Stimulated activated CD4-positive, alpha-beta T cell treated with anti-CD3 and anti-CD28 coated beads, Interleukin-4, amount 100 ng/mL, for 4 hours (primary cell): ENCODE measurements at places on chromosomes 7 and 10.

GRCh38 chr10:96614515-96614914 is 27.7 kb upstream of the TM9SF3 start:
- DNase-seq, result no peak

- no peak for DNase-seq
These were observed 126.9 kb downstream of the MGMT start for GRCh38 chr10:129593953-129594352.

DNA sequence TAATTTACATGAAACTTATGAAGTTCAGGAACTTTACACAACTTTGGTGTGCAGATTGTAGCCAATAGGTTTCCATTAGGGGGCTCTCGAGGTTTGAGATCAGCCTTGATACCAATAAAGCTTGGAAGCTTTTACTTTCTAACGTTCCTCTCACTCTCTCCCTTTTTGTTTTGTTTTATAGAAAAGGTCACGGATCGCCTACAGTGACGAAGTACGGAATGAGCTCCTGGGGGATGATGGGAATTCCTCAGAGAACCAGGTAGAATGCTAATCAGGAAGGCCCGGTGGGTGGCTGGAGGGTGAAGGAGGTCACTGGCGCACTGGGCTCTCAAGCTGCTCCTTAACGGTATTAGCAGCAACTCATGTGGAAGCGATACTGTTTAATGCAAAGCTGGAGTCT is 79.9 kb downstream of the VTI1A start:
- no peak for DNase-seq

DNA sequence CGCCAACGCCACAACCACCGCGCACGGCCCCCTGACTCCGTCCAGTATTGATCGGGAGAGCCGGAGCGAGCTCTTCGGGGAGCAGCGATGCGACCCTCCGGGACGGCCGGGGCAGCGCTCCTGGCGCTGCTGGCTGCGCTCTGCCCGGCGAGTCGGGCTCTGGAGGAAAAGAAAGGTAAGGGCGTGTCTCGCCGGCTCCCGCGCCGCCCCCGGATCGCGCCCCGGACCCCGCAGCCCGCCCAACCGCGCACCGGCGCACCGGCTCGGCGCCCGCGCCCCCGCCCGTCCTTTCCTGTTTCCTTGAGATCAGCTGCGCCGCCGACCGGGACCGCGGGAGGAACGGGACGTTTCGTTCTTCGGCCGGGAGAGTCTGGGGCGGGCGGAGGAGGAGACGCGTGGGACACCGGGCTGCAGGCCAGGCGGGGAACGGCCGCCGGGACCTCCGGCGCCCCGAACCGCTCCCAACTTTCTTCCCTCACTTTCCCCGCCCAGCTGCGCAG is 424 bp downstream of the EGFR start:
- DNase-seq, result no peak

- DNase-seq, result no peak
These were observed at the start of gene PSD for GRCh38 chr10:102418622-102419268. Gene PSD (minus strand): TSS chr10:102418785. CDS start chr10:102417038, 1,747 bp downstream.

DNA sequence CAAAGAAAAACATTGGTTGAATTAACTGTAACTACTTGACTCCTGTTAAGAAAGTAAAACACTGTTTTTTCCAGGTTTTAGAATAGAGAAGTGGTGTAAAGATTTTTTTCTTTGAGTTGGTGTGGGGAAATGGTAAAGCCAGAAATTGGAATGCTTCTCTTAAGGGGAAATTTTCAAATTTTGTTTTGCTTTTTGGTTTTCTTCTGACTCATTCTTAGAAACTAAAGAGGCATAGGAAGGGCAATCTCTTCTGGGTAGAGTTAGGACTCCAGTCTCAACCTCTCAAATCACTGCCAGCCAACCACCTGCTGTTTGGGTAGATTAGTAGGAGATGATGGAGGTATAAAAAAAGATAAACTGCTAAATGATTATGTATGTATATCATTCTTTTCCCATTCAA is 47.7 kb upstream of the STRIP2 start:
- no peak for DNase-seq

DNA sequence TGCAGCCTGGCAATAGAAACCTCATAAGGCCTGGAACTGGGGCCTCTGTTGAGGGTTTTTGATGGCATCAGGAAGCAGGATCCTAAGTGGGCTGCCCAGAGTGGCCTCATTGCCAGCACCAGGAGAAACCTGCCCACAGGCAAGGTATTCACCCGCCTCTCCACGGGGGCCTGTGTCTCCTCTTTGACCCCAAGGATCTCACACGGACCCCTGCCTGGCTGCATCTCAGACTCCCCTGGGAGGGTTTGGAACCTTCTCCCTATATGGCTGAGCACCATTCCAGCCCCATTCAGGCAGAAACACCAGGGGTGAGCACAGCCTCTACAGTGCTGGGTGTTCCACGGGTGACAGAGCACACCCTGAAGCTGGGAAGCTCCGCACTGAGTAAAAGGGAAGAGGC is 14.6 kb upstream of the C10orf71 start:
- DNase-seq, result no peak

- DNase-seq, result no peak
These were observed 34.7 kb downstream of the PODXL start for GRCh38 chr7:131521651-131522163.

- DNase-seq, result no peak
These were observed 174.9 kb downstream of the C7orf25 start for GRCh38 chr7:42736931-42737330.

DNA sequence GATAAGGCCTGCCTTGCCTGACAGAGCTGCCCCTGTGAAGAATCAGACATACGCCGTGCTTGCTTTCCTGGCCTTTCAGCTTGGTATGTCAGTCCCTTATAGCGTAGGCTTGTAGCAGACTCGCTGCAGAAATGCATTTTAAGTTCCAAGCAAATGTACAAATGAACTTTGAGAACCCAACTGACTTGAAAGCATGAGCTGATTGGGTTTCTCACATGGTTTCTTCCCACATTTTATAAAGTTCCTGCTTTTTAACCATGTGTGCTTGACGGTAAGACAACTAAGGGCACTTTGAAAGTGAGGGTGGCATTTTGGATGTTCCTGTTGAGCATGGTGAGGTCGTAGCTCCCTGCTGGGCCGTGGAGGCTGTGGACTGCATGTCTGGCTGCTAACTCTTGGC is 62.6 kb downstream of the CCNY start:
- no peak for DNase-seq

DNA sequence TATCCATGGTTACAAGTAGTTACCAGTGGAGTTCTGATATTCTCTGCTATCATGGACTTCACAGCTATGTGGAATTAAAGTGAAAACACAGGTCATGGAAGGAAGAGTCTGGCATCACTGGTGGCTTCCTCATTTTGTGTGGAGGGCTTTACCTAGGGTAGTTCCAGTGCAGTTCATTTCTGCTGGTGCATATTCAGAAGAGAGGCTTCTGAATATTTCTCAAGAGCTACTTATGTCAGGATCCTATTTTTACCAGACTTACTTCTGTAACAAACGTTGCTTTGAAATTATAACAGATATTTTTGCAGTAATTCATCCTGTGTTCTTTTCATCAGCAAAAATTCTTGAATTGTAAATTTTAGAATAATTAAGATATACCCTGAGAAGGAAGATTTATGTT is 236.5 kb upstream of the NPSR1 start:
- DNase-seq, result no peak

DNA sequence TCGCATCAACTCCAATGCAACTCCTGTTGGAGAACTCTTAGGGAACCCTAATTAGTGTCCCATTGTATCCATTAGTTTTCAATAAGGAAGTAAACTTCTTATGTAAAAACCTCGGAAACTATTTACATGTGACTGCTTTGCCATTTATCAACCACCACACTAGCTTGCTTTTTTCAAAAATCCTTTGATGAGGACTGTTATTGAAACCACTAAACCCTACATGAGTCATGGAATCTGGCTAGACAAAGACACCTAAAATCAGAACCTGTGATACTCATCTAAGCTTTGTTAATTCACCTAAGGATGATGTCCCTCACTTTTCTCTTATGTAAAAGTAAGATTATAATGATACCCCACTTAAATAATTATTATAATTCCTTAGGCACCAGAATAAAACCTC is 414.1 kb upstream of the ETV1 start:
- no peak for DNase-seq

DNA sequence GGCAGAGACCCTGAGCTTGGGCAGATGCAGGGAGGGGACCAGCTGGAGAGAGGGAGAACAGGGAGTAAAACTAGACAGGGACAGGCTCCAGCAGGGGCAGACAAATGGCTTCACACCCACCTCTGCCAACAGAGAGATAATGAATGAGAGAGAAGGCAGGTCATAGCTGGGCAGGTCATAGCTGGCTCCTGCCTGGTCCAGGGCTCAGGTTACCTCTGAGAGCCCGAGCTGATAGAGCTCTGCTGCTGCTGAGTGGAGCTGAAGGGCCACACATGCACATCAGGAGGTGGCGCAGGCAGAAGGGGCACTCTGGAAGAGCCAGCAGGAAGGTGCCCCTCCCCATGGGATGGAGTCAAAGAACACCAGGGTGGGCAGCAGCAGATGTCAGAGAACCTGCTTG is 154.2 kb downstream of the GFRA1 start:
- no peak for DNase-seq

GRCh38 chr7:19617901-19618300 is 90.9 kb downstream of the POLR1F start:
- DNase-seq, result no peak

- no peak for DNase-seq
These were observed 13.2 kb downstream of the RASGEF1A start for GRCh38 chr10:43253461-43254198.

DNA sequence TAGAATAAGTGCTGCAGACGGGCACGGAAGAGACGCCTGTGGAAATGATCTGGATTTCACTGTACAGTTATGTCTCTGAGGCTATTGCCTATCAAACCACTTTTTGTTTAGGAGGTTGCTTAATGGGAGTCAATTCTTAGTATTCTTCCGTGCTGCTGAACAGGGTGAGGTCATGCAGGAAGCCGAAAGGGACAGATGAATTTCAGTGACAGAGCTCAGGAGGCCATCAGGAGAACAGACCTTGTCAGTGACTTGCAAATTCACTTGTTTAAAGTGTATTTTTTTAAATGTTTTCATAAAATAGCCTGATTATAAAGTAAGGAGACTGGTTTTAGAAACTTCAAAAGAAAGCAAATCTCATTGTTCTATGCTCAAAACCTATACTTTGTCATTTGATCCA is 58.9 kb downstream of the XRCC2 start:
- DNase-seq, result no peak

GRCh38 chr10:96831200-96831866 is 765 bp upstream of the LCOR start:
- DNase-seq, result no peak

GRCh38 chr10:103709341-103709920 is 145.9 kb downstream of the SH3PXD2A start:
- DNase-seq, result no peak

- DNase-seq, result no peak
These were observed 244.2 kb upstream of the IGFBP3 start for GRCh38 chr7:46165276-46165675.

DNA sequence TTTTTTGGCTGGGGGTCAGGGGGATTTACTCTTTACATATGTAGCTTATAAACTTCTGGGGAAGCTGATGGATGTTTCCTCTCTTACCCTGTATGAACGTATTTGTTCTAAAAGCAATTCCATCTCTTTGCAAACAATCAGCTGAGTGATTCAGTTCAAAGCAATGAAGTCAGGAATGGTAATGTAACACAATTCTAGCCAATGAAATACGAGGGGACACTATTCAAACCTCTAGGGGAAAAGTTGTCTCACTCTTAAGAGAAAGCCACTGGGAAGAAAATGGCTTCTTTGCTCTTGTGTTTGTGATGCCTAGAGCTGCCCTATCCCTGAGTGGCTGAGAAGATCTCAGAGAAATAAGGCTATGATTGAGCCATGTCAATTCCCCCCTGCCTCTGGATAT is 134.8 kb upstream of the SEMA3C start:
- no peak for DNase-seq

DNA sequence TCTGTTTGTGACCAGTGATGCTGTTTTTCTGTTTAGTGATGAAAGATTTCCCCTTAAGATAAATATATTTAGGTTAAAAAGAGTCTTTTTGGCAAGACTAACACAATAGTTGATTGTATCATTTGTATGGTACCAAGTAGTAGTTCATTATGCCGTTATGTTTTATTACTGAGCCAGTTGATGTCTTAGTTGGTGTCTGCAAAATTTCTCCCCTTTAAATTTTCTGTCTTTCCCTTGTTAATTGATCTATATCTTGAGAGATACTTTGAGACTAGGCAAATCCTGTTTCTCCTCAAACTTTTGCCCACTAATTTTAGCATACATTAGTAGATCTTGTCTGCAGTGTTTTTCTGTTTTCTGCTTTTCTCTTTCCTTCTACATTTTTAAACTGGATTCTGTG is 21.7 kb downstream of the UBE3C start:
- no peak for DNase-seq

DNA sequence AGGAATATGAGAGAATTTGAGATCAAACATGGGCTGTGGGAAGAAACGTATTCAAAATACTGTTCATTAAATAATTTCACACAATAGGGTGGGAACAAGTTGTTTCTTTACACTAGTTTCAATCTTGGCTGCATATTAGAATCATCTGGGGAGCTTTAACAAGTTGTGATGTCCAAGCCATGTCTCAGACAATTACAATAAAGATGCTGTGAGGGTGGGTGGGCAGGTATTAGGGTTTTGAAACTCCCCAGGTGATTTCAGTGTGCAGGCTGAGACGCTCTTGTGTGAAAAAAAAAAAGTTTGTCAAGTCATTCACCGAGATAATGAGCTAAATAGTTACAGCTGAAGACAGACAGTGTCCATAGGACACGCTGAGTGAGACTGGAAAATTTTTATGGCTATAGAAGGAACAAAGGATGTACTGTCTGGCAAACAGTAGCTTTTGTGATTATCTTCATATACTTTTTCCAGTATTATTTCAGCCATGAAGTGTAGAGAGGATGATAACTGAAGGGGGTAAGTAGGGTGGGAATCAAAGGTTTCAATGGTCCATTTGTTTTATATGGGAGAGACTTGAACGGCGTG is 12.6 kb upstream of the LAMB4 start:
- DNase-seq, result no peak

GRCh38 chr7:151129117-151129959 is 38.2 kb downstream of the GBX1 start:
- DNase-seq, result no peak

DNA sequence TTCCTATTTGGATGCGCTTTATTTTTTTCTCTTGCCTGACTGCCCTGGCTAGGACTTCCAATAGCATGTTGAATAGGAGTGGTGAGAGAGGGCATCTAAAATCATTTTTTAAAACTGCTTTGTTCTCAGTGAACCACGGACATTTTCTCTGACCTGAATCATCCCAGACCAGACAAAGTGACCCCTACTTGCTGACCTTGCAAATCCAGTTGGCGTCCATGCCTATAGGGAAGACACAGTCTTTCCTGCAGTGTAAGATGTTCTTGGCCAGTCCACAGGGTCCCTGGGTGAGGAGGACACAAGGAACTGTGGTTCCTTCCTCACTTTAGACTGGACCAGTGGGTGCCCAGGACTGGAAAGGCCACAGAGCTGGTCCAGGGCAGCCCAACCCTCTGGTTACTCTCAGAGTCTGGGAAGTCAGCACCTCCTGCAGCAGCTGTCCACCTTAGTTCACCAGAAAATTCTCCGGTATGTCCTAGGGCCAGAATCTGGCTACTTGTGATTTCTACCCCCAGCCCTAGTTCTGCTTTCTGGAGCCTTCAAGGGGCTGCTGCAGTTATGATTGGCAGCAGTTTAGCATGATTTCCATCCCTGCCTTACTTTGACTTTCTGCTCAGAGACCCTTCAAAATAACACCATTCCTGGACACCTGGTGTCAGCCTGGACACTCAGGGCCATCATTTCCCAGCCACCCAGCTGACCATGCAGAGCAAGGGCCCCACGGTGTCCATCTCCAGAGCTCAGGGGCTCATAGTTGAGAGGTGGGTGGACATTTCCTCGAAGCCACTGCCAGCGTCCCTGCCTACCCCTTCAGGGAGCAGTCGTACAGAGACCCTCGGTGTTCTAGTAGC is 19.3 kb downstream of the VIPR2 start:
- DNase-seq, result no peak
